Fibroblast of skin of scalp (primary cell): ENCODE measurements at places on chromosomes 3 and 15.

GRCh38 chr3:192303235-192303634 is 424.1 kb downstream of the FGF12 start:
- DNase-seq: no peak

DNA sequence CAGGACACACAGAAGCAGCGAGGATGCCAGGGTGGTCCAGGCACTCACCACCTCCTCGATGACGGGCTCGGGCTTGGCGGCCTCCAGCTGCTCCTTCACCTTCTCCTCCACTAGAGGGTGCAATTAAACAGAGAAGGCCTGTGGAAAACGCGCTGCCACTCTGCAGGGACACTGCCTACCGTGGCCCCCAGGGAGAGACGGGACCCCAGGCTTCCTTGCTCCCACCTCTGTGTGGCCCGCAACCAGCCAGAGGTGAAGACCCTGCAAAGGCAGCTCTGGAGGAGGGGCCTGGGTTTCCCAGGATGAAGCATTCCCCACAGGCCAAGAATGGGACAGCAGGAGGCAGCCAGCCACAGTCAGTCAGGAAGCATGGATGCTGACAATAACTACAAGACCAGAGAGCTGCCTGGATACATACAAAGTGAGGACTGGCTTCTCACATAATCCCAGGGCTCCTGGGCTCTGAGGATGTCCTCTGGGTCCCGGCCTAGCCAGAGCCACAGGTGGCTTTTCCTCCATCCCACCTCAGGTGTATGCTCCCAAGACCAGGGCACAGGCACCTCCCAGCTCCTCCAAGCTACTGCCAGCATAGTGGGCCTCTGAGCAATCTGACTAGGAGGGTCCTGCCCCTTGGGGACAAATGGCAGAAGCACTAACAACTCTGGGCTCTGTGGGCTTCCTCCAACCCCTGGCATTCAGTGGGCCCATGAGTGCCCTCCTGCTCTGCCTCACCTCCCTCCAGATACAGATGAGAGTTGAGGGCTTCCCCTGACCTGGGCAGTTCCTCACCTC is 46.2 kb downstream of the PTH1R start:
- DNase-seq: peak; percentile 39

GRCh38 chr15:49331951-49332350 is 91.1 kb upstream of the FGF7 start:
- peak; percentile 7 for DNase-seq

GRCh38 chr3:62462104-62462762 is 88.9 kb upstream of the FEZF2 start:
- DNase-seq: peak; percentile 22

DNA sequence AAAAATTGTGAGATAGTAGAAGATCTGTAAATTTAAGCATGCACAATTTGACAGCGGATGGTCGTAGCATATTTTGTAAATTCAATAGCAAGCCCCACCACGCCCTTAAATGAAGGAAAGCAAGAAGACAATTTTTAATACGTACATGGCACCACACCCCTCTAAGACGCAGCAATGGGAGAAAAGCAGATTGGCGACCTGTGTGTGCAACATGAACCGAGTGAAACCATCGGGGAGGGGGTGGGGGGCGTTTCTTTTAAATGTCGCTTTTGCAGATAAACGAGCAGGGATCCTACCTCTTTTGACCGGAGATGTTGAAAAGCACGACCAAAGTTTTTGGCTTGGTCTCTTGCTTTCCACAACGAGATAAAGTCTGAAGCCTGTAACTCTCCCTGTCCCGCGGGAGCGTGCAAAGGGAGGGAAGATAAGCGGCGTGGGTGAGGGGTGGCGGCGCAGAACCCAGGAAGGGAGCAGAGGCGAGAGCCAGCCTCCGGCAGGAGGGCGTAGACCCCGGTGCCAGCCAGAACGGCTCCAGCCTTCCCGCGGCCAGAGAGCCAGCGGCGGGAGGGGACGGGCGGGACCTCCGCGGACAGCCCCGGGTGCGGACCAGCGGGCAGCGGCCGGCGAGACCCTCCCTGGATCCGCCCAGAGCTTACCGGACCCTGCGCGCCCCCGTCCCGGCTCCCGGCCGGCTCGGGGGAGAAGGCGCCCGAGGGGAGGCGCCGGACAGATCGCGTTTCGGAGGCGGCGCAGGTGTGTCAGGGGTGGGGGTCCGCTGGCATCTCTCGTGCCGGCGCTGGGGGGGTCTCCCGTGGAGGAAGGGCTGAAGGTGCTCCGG is at the start of gene CHL1:
Gene CHL1 (plus strand): TSS at position 453 of the 838 bp plus-strand sequence. CDS start 123,014 bp downstream, outside the sequence.
- DNase-seq: no peak

GRCh38 chr3:110779581-110779980 is 292.0 kb upstream of the NECTIN3 start:
- no peak for DNase-seq

GRCh38 chr3:147369661-147370123 is 36.7 kb downstream of the ZIC4 start:
- peak; percentile 55 for DNase-seq

DNA sequence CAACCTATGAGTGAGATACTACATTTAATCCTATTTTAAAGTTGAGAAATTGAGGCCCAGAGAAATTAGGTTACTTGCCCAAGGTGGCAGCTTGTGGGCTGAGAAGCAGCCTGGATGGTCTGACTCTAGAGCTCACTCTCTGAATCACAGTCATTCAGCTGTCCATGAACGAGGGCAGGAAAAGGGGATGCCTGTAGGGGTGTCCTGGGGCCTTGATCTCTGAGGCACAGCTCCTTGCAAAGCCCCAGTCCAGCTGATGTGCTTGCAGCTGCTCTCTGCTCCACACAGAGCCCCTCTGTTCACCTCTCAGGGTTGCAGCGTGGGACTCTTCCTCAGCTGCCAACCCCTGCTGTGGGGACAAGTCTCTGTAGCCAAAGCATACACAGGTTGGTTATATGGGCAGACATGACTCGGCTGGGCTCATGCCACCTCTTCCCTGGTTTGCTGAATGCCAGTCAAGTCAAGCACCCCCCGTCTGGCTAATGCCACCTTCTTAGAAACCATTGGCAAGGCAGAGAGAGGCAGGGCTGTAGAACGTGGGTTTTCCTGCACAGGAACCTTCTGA is 56.8 kb downstream of the GASK1A start:
- DNase-seq: no peak

GRCh38 chr15:79529157-79529785 is 97.1 kb downstream of the MINAR1 start:
- DNase-seq: no peak

- DNase-seq: no peak
Observed at GRCh38 chr3:73399106-73399505, 225.6 kb downstream of the PDZRN3 start.

DNA sequence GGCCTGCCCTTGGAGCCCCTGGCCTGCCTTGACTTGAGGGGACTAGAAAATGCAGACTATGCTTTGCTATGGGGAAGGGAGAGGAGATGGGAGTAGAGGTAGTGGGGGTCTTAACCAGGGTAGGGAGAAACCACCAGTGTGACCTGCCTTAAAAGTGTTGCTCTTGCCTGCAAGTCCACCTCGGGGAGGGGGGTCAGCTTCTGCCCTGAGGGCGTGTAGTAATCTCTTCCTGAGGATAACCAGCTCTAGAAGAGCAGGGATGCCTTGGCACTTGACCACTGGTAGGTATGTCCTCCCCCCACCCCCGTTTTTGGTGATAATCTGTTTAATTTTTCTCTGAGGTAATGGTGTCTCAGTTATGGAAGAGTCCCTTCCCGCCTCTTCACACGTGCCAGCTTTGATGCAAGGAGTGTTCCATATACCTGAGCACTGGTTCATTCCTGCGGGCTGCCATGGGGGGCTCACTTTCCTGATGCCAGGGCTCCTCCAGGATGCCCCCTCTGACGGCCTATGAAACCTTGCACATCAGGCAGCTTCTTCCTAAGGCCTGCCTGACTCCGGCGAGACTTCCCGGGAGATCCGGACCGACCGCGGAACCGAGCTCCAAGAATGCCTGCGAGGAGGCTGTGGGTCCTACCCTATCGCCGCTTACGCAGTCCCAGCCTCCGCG is 780 bp upstream of the P4HTM start:
- DNase-seq: no peak

- DNase-seq: peak; percentile 98
Observed at GRCh38 chr15:43913026-43913780, 86.4 kb downstream of the WDR76 start.

- no peak for DNase-seq
Observed at GRCh38 chr3:118577055-118577777, 457.4 kb downstream of the IGSF11 start.

GRCh38 chr15:66816201-66816600 is 114.2 kb downstream of the SMAD6 start:
- no peak for DNase-seq

GRCh38 chr3:77052051-77052501 is 12.2 kb downstream of the ROBO2 start:
- no peak for DNase-seq

DNA sequence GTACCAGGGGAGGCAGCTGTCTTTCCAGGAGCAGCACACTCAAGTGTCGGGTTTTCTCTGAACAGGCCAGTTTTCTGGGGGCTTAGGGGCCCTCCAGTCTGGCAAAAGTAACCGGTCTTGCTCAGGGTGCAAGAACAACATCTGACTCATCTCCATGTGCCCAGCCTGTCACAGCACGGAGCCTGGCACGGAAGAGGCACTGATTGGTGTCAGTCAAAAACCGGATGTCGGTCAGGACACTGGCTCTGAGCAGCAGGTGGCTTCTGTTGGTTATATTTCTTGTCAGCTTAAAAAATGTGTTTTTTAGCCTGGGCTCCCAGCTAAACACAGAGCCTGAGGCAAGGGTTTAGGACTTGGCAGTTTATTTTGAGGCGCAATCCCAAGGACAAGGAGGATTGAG is 139.9 kb downstream of the FBLN2 start:
- DNase-seq: no peak

GRCh38 chr3:133830071-133830470 is 24.5 kb downstream of the SRPRB start:
- no peak for DNase-seq

- no peak for DNase-seq
Observed at GRCh38 chr15:70055601-70056051, 42.1 kb downstream of the TLE3 start.

DNA sequence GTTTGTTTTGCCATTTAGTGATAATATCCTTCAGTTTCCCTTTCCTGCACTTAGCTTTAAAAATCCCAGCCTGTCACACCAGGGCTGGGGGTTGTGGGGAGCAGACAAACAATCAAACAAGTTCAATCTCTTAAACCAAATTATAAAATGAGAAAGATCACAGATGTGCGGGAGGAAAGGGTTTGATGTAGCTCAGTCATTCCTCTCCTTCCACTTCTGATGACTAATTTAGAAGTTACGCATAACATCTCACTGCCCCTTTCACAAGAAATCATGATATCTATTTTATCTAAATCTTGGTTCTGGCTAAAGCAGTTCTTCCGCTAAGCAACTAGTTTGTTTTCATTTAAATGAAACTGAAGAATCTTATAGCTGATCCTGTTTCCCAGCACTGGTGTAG is 34.1 kb upstream of the ATG7 start:
- peak; percentile 87 for DNase-seq

- DNase-seq: no peak
Observed at GRCh38 chr3:73073091-73073707, 11.7 kb downstream of the EBLN2 start.

GRCh38 chr15:87576486-87577176 is 679.9 kb downstream of the NTRK3 start:
- DNase-seq: no peak

- DNase-seq: peak; percentile 49
Observed at GRCh38 chr3:184234224-184234623, 4.8 kb downstream of the VWA5B2 start.

GRCh38 chr3:157063926-157064325 is 96.0 kb downstream of the CCNL1 start:
- DNase-seq: peak; percentile 35

- no peak for DNase-seq
Observed at GRCh38 chr3:57556459-57557084, 498 bp downstream of the PDE12 start.

- DNase-seq: no peak
Observed at GRCh38 chr15:67241132-67241855, 13.2 kb downstream of the AAGAB start.

GRCh38 chr15:57079931-57080620 is 161.6 kb downstream of the TCF12 start:
- DNase-seq: no peak

- peak; percentile 93 for DNase-seq
Observed at GRCh38 chr3:111864821-111865656, 6.0 kb downstream of the PHLDB2 start.

DNA sequence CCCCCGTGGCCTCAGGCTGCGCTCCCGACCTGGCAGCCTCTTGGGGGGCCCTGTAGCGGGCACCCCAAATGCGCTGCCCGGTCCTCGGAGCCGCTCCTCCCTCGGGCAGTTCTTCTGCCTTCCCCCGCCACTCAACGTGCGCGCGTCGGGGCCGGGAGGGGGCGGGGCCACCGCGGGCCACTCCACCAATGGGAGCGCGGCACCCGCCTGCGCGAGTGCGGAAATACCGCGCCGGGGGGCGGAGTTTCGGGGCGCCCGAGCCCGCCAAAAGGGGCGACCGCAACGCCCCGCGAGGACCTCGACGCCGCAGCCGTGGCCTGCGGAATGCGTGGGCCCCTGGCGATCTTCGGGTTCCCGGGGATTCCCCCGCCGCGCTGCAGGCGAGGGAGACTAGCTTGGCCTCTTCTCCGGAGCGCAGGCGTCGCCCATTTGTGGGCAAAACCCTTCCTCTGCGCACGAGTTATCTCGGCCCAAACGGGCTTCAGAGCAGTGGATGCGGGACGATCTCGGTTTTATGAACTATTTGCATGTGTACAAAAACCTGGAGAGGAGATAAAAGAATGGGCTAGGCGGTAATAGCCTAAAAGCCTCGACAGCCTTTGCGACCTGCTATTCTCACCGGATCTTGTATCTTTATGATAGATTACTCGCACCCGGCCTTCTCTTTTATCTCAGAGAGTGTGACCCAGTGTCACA is at the start of gene TASOR:
Gene TASOR (minus strand): TSS at position 144 of the 696 bp plus-strand sequence. CDS start 259 bp downstream, outside the sequence.
- DNase-seq: peak; percentile 86

GRCh38 chr3:150076443-150076842 is 105.7 kb upstream of the PFN2 start:
- DNase-seq: no peak

DNA sequence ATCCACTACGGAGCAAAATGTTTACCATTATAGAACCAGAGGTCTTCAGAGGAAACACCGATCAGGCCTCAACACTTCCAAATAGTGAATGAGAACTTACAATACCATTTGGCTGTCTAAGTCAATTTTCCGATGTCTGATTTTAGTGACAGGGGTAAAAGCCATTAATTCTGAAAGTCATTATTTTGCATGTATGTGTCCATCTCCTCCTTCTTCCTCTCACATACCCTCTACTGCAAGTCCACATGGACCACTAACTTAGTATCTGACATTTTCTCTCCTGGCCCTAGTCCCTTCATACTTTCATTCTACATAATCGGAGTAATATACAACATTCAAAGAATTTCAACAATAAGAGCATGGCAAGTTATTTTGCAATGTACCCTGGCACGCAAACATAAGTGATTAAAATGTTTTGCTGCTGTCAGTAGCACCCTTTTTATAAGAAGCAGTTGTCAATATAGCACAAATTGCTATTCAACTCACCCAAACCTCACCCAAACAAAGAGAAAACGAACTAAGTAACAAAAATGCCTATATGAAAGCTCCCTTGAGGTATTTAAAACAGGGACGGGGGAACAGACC is 1.9 kb downstream of the TOP2B start:
- DNase-seq: peak; percentile 9

DNA sequence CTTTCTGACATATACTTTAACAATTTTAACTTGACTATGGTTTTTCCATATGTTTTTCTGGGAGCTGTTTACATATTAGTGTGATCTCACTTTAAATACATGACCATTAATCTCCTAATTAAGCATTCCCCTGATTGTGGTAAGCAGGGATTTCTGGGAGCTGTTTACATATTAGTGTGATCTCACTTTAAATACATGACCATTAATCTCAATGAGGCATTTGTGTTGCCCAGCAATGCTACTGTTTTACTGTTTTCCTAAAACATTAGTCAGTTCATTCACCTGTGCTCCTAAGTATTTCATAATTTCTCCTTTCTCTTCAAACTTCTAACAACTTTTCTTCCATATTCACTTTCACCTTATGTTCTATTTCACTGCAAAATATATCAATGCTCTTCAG is 3.6 kb upstream of the GRAMD1C start:
- DNase-seq: no peak
